Left lobe of liver (tissue), 2 donors: ENCODE measurements at places on chromosomes 6 and 20.

DNA sequence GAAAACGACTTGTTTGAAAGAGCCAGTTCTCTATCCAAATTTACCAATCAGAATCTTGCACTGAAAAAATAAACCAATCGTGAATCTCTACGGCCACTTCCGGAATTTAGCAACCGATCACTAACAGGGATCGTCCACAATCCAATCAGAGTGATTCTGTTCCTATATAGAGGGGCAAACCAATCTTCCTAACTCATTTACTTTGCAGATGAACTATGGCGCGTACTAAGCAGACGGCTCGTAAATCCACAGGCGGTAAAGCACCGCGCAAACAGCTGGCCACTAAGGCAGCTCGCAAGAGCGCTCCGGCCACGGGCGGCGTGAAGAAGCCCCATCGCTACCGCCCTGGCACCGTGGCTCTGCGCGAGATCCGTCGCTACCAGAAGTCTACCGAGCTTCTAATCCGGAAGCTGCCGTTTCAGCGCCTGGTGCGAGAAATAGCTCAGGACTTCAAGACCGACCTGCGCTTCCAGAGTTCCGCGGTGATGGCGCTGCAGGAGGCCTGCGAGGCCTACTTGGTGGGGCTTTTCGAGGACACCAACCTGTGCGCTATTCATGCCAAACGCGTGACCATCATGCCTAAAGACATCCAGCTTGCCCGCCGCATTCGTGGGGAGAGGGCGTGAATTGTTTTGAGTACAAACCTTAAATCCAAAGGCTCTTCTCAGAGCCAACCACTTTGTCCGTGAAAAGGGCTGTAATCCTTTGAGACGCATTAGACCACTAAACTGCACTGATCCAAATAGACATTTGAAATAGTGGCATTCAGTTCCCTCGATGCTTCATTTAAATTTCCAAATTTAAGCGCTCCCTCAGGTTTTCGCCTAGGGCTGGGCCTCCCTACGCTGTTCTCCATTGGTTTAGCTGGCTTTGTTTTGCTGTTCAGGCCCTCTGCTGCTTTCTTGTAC is 138.0 kb downstream of the HFE start:
- DNase-seq, result no peak

DNA sequence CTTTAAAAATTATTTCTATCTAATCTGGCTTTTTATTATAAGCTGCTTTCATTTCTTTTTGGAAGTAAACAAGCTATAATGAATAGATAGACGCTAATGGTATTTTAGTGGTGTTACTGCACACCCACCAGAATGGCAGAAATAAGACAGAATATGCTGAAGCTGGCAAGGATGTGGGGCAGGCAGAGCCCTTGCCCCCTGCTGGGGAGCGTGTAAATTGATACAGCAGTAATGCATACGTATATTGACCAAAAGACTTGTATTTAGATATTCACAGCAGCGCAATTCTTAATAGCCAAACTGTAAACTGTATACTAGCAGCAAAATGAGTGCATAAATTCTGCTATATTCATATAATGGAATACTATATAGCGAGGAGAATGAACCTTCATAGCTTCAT is 35.3 kb downstream of the TMEM181 start:
- no peak for DNase-seq

DNA sequence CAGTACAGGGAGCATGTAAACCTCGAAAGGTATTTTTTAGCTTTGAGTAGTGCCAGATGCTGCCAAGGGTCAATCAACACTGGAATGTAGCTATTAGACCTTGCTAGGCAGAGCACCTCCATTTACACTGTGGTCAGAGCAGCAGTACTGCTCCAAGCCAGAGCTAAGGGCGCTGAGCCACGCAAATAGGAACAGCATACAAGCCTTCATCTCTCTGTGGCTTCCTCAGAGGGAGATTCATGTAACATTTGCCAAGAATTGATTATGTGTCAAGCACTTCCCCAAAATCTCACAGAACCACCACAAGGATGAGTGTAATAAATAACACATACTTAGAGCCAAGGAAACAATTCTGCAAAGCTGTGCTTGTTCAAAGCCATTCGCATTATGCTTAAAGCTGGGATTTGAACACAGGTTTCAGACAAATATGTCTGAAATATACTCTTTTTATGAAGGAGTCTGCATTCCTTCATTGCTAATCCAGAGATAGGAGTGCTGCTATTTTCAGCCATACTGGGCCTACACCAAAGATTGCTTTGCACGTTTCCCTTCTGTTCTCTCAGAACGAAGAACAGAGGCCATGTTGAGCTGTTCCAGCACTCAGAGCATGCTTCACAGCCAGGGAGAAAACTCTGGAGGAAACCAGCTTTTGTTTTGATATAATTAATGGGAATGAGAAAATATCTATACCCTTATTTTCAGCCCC is 97.7 kb downstream of the SLC16A10 start:
- no peak for DNase-seq

DNA sequence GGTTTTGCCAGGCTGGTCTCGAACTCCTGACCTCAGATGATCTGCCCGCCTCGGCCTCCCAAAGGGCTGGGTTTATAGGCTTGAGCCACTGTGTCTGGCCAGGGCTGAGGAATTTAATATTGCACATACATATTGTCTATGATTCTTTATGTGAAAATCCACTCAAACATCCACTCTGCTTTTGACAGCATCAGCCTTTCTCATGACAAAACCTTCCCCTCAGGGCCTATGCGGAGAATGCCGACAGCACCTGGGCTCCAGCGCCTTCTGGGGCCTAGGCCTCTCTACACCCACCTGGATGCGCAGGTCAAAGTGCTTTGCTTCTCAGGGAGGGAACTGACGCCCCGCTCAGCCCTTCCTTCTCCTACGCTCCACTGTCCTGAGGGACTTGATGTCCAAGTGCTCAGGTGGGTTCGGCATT is 5.4 kb downstream of the RAMACL start:
- no peak for DNase-seq

DNA sequence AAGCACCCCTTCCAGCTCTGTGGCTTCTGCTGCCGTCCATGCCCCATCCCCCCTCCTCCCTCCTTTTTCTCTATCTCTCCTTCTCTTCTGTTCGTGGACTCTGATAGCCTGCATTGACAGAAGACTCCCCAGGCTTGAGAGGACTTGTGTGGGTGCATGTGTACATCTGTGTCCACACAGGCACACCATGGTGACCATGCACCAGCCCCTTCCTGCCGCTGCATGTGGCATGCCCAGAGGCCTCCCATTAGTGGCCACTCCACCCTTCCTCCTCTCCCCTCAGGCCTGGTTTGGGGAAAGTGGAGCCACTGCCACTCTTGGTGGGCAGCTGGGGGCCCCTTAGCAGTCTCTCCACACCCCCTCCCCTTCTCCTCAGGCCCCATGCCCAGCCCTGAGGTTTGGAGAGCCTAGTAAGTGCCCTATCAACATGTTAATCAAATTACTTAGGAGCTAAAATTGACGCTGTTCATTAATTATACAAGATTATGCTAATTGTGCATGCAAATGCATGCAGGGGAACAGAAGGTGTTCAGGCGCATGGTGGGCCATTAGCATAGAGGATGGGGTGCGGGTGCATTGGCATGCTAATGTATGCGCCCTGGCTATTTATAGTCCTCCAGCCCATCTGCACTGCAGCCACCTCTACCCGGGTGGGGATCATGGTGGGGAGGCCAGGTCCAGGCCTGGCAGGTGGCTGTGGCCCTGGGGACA is 45.9 kb downstream of the EBF4 start:
- no peak for DNase-seq

- DNase-seq, result no peak
Measured at GRCh38 chr20:31676609-31676989, 38.9 kb downstream of the COX4I2 start.

GRCh38 chr20:884983-885952 is 30.9 kb downstream of the ANGPT4 start:
- no peak for DNase-seq

GRCh38 chr6:35061102-35061615 is 80.0 kb downstream of the TCP11 start:
- DNase-seq, result no peak

DNA sequence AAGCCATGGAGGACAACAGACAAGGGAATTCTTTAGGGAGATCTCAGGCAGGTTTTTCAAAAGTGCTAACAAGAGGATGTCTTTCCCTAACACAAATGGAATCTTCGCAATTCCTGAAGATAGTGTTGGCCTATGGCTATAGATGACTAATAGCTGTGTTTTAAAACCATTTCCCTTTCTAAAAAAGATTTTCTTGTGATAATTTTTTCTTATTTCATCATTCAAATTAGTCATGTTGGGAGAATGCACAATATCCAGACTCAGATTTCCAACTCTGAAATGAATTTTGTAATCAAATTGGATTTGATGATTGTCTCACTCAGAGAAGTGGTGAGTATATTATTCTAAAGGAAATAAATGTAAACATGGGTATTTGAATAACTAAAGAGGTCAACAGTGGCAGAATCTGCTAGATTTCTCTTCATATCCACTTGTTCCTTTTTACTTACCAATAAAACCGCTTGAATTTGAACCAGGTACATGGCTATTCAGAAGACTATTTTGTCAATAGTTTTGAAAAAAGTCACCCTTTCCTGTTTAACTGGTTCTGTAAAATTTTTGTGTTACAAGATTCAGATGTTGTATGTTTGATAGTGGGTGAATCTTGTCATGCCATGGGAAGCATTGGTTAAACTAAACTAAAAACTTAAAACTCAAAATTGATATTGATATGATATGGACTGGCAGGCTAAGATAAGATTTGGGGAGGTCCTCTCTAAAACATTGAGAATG is 1223.7 kb upstream of the EYS start:
- DNase-seq, result no peak

DNA sequence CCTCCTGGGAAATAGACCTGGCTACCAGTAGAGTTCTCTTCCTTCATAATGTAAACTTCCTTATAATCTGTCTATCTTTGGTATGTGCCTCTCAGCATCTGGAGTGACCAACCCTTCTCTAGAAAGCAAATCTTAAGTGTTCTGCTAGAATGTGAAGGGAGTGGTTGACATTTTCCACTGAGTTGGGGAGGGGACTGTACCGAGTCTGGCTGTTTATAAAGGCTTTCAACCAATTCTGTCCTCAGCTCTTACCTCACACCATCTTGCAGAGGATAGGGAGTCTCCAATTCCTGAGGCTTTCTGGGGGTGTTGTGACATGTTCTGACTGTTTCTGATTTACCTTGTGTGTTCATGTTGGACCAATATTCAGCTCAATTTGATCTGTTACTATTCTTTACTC is 39.6 kb downstream of the FAM217A start:
- no peak for DNase-seq

- no peak for DNase-seq
Measured at GRCh38 chr20:16590041-16590633, 16.9 kb upstream of the KIF16B start.

DNA sequence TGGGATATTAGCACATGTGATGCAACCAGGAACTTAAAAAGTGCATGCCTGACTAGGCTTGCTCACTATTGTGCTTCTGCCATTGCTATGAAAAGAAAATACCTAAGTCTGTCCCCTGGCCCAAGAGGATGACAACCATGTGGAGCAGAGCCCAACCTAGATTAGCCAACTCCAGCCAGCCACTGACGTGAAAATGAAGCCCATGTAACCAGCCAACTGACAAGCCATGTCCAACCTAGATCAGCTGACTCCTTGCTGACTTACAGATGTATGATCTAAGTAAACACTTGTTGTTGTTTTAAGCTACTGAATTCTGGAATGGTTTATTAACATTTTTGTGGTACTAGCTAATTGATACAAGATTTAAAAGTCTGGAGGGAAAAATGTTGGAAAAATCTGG is 47.5 kb downstream of the PIGU start:
- DNase-seq, result no peak

GRCh38 chr20:63060057-63060991 is 53.6 kb upstream of the BHLHE23 start:
- DNase-seq, result no peak

GRCh38 chr20:17928211-17928611 is 40.4 kb downstream of the SNX5 start:
- no peak for DNase-seq

DNA sequence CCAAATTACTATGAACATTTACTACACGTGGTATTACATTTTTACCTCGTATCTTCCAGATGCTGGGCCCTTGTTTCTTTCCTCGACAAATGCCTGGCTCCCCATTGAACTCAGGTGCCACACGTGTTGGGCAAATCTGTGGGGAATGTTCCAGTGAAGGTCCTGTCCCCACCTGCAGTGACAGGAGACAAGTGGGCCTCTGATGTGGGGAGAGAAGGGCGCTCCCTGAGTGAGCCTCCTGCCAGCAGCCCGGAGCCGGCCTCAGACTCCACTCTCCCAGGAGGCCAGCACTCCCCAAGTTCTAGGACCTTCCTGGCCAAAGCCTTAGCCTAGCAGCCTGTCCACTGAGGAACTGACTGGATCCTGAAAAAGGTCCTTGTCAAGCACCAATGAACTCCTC is 21.7 kb upstream of the SCML4 start:
- DNase-seq, result no peak

DNA sequence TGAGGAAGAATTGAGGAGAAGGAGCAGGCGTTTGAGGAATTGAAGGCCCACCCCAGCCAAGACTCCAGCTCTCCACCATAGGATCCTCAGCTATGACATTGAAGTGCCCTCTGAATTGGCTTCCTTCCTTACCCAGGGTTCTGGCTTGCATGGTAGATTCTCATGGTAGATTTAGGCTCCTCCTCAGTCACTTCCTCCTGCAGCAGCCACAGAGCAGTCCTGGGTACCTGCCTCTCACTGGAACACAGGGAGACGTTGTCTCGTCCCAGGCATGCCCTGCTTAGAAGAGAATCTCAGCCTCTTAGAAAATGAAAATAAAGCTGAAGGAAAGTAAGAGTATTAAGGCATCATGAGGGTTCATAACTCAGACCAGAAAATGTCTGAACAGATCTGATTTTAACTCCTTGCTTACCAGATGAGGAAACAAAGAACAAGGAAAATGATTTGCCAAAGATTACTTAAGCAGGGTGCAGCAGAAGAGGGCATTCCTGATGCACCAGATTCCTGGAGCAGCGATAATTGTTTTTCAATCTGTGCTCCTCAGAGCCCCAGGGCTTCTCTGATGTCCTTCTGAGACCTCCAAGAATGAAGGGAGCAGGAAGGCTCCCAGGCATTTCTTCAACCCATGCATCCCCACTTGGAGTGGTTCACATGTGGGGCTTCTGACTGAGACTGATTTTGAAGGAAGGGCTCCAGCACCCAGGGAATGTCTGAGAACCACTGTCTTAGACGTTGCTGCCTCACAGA is 219.8 kb downstream of the HIVEP2 start:
- no peak for DNase-seq

- no peak for DNase-seq
Measured at GRCh38 chr6:106561686-106562405, 67.5 kb downstream of the RTN4IP1 start.
